ENCODE measurements at places on chromosomes 2 and 18.

DNA sequence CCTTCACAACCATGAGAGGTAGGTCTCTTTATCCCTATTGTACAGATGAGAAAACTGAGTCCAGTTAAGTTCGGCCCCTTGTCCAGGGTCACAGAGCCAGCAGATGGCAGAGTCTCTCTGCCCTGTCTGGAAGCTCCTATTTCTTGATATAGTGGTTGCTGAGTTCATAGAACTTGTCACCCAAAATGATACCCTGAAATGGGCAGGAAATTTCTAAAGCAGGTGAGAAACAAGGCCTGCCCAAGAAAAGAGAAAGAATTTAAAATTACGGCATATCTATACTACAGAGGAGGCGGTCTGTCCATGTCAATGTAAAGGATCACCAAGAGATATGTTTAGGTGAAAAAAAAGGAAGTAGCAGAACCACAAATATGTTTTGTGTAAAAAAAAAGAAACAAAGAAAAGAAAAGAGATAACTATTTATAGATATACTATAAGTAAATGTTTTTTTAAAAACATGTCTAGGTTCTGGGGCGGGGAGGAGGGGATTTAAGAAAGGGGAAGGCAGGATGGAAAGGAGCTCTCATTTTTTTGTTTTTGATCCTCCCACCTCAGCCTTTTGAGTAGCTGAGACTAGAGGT lies 39.8 kb downstream of the MYO7B start:
- DNase-seq = peak; percentile 49

DNA sequence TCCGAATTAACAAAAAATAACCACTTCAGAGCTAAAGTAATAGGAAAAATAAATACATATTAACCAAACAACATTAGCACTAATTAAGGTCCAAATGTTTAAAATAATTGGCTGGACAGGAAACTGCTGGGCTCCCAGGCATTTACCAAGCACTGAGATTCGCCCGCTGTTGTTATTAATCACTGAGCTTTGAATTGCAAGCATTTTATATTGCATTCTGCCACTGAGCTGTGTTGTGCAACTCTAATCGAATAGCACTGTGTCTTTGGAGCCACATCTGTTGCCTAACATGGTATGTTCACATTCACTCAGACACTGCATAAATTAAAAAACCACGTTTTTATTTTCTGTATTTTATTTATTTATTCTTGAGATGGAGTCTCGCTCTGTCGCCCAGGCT lies 88.9 kb downstream of the SOWAHC start:
- DNase-seq = no peak

DNA sequence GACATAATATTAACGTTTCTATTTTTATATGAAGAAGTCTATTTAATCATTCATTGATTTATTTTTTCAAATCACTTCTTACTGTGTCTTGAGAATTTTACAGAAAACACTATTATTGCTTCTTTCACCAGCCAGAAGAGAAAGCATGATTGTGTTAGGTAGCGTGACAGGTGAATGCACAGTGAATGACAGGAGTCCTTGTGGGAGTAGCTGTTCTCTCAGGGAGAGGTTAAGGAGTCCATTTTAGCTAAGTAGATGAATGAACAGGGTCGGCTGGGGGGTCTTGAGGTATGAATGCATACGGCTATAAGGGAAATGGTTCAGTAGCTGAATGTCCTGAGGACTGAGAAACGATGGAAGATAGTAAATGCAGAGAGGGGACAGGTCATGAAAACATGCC lies 56.2 kb downstream of the CTNNA2 start:
- DNase-seq = no peak

DNA sequence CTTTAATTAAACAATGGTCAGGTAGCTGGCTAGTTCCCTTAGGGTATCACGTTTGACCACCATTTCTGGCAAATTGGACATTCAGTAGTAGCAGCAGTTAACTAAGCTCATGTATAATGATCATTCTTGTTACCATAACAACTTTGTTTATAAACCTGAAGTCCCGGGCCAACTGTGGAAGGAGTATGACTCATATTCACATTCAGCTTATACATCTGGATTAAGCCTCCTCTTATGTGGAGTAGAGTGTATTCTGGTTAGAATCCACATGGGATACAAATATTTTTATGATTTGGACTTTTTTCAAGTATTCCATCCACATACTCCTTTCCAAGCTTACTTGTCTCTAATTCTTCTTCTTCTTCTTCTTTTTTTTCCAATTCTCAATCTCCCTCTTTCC lies 70.3 kb upstream of the ZSWIM2 start:
- DNase-seq = no peak

DNA sequence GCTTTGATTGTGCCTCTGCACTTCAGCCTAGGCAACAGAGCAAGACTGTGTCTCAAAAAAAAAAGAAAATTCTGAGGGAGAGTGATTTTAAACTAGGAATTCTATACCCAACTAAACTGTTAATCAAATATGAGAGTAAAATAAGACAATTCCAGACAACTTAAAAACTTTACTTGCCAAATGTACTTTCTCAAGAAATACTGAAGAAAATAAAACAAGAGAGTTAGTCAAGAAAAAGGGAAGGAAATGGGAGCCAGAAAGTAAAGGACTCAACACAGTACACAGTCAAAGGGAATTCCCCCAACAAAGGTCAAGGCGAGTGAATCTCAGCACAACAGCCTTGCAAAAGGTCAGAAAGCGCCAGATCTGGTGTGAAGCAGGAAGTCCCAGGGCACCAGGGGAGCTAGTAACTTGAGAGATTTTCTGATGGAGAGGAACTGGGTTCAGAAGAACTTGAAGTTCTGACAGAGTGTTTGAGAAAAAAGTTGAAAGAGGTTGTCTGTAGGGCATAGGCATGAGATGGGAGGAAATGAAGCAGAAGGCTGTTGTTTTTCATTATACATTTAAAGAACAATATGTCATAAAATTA lies 22.6 kb upstream of the TBC1D8 start:
- DNase-seq = no peak

GRCh38 chr2:98489486-98489885 lies 44.8 kb downstream of the INPP4A start:
- DNase-seq = no peak

DNA sequence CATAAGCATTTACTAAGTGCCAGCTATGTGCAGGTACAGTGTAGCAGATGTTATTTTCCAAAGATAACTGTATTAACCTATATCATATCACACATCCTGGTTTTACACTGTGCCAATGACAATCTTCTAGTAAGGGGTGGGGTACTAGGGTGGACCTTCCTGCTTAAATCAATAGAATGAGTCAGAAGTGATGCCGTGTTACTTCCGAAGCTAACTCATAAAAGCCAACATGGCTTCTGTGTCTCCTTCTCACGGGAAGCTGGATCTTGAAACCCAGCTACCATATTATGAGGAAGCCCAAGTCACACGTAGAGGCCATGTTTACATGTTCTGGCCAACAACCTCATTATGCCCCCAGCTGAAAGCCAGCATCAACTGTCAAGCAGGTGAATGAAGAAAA lies 59.1 kb downstream of the MRPL33 start:
- DNase-seq = no peak

GRCh38 chr2:54677476-54678265 lies 45.8 kb upstream of the EML6 start:
- DNase-seq = no peak

DNA sequence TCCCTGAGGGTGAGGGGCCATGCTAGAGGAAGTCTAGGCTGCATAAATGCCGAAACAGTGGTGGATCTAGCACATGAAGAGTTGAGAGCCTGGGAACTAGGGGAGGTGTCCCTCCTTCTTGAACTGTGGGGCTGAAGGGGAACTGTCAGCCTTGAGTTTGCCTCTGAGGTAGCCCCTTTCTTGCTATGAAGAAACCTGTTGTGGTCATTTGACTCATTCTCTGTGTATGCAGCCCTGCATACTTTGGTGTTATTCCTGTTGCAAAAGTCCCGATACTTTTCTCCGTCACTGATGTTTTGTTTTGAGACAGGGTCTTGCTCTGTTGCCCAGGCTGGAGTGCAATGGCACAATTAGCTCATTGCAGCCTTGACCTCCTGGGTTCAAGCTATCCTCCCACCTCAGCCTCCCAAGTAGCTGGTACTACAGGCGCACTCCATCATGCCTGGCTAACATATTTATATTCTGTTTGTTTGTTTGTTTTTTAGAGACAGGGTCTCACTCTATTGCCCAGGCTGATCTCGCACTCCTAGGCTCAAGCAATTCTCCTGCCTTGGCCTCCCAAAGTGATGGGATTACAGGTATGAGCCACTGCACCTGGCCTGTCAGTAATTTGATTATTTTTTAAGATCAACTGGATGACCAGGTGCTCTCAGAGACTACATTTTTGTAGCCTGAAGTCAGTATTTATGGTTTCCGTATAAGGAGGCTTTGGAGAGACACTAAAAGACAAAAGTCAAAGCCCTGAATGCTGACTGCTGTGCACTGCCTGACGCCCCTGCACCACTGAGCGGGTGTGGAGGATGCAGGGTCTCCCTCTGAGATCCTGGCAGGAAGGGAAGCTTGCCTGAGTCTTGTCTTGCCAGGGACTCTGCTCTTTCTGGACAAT lies 126.0 kb upstream of the MSH6 start:
- peak; percentile 39 for DNase-seq

GRCh38 chr2:6401301-6401700 lies 464.4 kb downstream of the CMPK2 start:
- no peak for DNase-seq

GRCh38 chr2:8529706-8530277 lies 152.1 kb upstream of the ID2 start:
- no peak for DNase-seq

DNA sequence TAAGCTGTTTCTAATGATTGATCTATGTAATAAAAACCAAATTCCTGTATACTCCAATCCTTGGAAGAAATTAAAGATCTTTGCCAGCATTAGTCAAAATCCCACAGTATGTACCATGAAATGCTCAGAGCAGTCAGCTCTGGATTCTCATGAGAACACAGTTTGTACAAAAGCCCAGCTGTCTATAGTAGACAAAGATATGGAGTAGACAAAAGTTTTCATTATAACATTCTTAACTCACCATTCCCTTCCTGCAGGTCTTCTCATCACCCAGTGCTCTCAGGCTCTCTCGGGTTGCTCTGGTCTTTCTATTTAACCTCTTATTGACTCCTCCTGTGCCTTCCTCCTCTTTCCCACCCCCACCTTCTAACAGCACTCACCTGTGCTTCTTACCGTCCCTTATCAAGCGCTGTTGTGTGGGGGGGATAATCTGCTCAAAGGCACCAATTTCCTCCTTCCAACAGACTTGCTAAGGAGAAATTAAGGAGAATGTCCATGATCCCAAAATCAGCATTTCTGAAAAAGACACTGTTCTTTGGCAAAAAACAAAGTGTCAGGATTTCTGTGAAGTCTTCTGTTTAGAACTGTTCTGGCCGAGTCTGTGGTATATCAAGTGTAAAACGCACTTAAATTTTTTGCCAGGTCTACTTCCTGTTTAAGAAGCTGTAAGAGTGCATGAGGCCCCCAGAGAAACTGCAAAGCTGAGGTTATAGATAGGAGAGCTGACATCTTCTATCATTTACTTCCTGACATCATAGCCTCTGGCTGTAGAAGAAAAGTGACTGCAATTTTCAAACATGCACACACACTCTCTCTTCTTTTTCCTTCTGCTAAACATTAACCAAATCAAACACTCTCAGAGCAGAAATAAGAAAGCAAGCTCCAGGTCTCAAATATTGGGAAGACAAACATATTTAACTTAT lies 144.1 kb downstream of the EVA1A start:
- DNase-seq = peak; percentile 22

- no peak for DNase-seq
These were observed 8.4 kb upstream of the CTLA4 start for GRCh38 chr2:203859030-203859789.

GRCh38 chr18:44627280-44627679 lies 53.4 kb upstream of the SETBP1 start:
- DNase-seq = no peak

DNA sequence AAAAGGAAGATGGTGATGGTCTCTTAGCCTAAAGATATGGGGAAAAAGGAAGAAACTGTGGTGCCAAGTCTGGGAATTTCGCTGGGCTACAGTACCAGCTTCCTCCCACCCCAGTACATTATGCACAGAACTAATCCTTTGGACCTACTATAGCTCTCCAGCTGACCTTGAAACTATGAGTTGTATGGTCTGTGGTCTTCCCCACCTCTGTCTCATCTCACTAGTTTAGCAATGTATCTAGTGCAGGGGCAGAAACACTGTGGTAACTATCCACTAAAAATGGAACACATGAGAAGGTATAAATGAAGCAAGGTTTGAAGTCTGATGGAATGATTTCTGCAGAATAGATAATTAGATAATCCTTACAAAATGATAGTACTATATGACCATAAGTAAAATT lies 190.4 kb upstream of the CCDC150 start:
- peak; percentile 25 for DNase-seq

GRCh38 chr2:239873656-239874635 lies 151.2 kb downstream of the NDUFA10 start:
- no peak for DNase-seq

GRCh38 chr18:48371854-48372602 lies 37.2 kb downstream of the ZBTB7C start:
- no peak for DNase-seq

- DNase-seq = no peak
These were observed 5.9 kb downstream of the KCNG2 start for GRCh38 chr18:79803611-79804051.

- no peak for DNase-seq
These were observed 7.1 kb upstream of the CYS1 start for GRCh38 chr2:10087360-10087759.

DNA sequence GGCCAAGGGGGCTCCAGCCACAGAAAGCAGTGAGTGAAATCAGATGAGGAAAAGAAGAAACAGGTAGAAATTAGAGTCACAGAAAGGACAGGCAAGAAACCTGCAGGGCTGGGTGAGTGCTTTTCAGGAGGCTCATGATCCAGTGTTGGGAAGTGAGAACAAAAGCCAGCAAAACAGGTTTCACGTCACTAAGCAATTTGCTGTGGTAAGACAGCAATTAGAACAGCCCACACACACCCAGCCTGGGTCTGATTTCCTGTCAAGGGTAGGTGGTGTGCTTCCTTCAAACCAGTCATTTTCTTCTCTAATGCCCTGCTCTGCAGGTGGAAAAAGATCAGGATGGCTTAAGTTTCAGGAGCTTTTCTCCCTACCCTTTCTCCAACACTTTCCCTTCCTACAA lies 52.9 kb upstream of the XDH start:
- no peak for DNase-seq

DNA sequence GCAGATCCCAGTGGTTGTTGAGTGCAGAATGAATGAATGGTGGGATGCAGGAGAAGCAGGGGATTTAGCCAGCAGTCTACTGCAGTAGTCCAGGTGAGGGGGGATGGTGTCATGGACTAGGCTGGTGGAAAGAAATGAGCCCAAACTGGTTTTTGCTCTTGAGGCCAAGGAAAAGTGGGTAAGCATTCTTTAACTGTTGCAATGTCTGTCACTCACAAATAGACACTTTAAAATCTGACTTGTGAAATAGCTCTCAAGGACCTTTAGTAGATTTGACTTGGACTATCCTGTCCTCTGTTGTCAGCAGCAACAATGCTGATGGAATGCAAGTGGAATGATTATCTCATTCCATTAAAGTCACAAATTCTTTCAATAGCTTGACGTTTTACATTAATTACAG lies 37.5 kb upstream of the STK17B start:
- DNase-seq = no peak

DNA sequence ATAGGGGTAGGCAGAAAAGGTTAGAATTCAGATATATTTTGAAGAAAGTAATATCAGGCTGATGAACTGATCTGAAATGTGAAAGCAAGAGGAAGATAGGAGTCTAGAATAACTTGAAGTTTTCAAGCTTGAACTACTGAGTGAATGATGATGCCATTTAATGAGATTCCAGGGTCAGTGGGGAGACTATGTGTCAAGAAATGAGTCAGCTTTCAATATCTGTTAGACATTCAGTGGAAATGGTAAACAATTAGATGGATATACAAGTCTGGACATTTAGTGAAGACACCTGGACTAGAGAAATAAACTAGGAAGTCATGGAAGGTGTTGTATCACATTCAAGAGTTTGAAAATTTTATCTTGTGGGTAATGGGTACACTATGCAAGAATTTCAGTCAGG lies 326.9 kb downstream of the FSIP2 start:
- DNase-seq = no peak

All from GM13977 (cell line).